ENCODE measurements at places on chromosomes 1 and 21.
A peak's percentile ranks its signal among the peaks of the same experiment; 100 is the strongest.

DNA sequence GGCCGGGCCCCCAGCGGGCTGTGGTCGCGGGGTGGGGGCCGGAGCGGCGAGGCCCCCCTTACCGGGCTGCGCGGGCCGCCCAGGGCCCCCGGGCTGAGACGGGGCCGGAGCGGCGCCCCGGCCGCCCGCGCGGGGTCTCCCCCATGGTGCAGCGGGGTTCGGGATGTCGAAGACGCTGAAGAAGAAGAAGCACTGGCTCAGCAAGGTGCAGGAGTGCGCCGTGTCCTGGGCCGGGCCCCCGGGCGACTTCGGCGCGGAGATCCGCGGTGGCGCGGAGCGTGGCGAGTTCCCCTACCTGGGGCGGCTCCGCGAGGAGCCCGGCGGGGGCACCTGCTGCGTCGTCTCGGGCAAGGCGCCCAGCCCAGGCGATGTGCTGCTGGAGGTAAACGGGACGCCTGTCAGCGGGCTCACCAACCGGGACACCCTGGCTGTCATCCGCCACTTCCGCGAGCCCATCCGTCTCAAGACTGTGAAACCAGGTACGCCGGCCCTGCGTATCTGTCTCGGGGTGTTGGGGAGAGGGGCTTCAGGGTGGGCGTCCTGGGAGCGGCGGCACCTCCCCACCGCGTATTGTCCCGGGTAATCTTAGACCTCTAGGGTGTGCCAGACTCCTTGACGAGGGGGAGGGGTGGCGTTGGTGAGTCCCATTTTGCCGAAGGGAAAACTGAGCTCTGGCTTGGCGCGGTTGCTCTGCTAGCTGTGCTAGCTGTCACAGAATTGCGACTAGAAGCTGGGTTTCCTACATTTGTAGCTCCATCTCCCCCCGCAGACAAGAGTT, 745 bp downstream of the MAGI3 start:
- peak; percentile 55 for DNase-seq

DNA sequence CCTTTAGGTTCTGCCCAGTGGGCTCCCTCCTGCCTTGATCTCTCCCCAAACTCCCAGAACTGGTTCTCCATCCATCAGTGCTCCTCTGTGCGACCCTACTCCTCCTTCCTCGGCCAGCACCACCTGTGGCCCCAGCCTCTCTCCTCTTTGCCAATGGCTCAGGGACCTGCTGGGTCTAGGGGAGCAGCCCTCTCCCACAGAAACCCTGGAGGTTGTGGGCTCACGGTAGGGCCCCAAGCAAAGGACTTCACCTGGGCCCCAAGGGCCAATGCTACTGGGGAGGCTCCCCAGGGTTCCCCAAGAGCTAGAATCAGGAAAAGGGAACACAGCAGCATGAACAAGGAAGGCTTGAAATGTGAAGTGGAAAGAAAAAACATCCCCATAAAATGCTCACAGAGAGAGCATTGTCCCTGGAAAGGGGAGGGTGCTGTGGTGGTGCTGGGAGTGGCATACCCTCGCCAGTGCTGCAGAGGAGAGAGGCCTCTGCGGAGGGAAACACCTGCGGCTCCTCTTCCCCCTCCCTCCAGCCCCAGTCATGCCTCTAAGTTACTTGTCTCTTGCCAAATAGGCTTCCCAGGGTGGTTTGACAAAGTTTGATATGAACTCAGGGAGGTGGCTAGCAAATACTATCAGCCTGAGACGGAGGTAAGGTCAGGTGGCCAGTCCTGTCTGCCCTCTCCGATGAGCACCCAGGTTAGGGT, 2.5 kb downstream of the TMEM63A start:
- no peak for DNase-seq

- DNase-seq = peak; percentile 47
These were observed 13.5 kb downstream of the FUCA1 start for GRCh38 chr1:23854568-23854967.

DNA sequence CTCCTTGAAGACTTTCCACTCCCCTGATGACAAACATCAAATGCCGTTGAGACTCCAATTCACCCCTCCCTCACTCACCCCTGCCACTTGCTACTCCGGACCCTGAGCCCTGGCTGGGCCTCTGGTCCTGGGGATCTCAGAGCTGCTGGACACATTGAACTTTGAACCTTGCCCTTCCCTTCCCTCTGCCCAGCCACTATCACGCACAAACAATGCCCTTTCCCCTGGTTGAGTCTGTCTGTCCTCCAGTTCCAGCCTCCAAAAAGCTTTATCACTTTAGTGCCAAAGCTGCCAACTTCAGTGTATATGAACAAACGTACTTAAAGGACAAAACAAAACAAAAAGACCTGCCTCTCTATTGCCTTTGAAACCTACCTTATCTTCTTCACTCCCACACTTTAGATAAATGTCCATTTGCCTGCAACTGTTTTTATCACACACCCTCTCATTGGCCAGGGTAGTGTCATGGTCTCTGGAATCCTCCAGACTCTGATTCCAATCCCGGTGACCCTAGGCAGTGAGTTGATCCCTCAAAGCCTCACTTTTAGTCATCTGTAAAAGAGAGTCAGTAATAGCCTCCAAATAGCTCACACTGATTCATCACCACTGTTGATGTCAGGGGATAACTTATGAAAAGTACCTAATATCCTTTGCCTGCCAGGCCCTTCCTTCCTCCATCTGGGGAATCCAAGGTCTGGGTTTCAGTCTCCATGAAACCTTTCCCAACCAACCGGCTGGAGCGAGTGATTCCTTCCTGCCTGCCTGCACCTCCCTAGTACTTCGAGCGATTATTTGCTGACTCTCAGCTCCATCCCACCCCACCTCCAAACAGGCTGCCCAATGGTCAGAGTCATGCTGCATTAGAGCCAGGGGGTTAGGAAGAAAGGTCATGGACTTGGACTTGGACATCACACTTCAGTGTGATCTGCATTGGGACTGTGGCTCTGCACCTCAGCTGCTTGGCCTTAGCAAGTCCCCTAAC, 15.9 kb upstream of the SPOCD1 start:
- peak; percentile 55 for DNase-seq

- DNase-seq = no peak
These were observed 11.8 kb downstream of the PSEN2 start for GRCh38 chr1:226882187-226882586.

DNA sequence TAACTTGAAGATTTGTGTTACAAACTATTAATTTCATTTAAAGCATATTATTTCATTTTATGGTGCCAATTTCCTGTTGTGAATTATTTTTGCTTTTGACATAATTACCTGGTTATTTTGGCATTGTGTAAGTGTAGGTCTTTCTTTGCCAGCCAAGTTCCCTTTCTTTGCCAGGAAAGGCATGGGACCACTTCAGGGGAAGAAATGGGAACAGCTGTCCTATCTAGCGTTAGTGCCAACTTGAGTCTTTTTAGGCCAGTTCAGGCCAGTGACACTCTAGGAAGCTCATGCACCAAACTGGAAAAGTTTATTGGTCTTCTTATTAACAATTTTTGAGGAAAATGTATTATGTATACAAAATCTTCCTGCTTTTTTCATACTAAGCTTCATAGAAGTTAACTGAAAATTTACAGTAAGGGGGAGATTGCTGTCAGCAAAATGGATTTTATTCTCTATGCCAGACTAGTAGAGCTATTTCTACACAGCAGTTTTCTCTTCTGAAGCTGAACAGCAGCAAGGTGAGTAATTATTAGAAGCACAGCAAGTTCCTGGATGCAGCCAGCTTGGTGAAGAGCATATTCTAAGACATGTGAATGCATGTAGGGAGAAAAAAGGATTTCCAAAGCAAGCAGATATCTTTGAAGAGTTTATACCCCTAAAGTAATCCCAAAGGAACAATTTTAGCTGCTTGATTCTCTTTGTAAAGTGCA, 914.6 kb upstream of the ADGRL4 start:
- DNase-seq = no peak

- no peak for DNase-seq
These were observed 8.9 kb upstream of the LHX8 start for GRCh38 chr1:75125161-75125726.

- DNase-seq = no peak
These were observed 188.2 kb upstream of the FGGY start for GRCh38 chr1:59108481-59109317.

GRCh38 chr1:148318123-148318903, 164.8 kb downstream of the PPIAL4G start:
- no peak for DNase-seq

- no peak for DNase-seq
These were observed 747 bp downstream of the ADAMTS1 start for GRCh38 chr21:26844258-26845065.

GRCh38 chr1:59947047-59947938, 20.7 kb upstream of the CYP2J2 start:
- DNase-seq = peak; percentile 55

GRCh38 chr1:246078126-246078887, 428.8 kb downstream of the SMYD3 start:
- DNase-seq = no peak

DNA sequence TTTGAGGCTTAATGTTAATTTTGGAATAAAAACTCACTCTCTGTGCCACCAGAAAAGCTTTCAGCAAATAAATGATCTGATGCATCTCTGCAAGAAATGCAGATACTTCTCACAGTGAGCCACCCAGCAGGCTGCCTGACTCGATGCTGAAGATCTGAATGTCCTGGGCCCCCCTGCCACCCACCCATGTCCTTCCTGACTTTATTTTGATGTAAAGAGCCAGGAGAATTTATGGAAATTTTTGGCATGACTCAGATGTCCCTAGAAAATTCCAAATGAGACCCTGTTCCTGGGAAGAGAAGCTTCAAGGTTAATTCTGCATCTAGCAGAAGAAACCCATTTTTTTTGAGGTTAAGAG, 62.8 kb upstream of the COA6 start:
- DNase-seq = no peak

- DNase-seq = no peak
These were observed 13.9 kb upstream of the RHOU start for GRCh38 chr1:228721407-228721806.

DNA sequence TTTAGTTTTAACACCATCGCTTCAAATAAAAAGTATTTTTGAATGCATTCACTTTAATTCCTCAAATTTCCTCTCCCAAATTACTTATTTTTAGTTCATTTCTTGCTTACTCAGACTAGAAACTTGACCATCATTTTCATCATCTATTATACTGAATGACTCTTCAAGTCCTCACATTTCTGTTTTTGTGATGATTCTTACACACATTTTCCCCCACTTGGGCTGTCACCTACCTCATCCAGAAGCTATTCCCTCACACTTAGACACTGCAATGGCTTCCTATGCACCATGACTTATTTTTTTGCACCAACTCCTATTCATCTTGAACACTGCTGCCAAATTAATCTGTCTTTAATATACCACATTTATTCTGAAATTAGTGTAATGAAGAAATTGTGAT, 239.6 kb upstream of the DUSP10 start:
- DNase-seq = no peak

GRCh38 chr1:150981805-150982712, at the start of gene ANXA9:
Gene ANXA9, plus strand, starts transcription at chr1:150982292. Its CDS starts 814 bp downstream, at chr1:150983106.
- DNase-seq = peak; percentile 31

- no peak for DNase-seq
These were observed 10.8 kb downstream of the FTCD start for GRCh38 chr21:46144464-46145070.

- no peak for DNase-seq
These were observed 23.7 kb downstream of the JAK1 start for GRCh38 chr1:64942675-64943074.

DNA sequence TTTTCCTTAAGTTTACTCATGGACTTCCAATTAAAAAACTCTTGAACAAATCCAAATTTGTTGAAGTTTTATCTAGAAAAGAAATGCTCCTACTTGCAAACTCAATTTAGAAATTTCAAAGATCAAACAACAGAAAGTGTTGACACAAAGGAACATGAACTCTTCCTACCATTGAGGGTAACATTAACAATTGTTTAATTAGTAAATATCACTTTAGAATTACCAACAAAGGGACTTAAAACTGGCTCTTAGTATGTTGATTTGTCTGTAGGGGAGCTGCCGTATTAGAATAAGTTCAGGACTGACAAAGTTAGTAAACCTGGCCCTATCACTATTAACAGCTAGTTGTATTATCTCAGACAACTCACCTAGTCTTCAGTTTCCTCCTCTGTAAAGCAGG, 57.9 kb downstream of the CCDC18 start:
- DNase-seq = no peak

- no peak for DNase-seq
These were observed 302.3 kb downstream of the BRINP3 start for GRCh38 chr1:190175320-190175719.

DNA sequence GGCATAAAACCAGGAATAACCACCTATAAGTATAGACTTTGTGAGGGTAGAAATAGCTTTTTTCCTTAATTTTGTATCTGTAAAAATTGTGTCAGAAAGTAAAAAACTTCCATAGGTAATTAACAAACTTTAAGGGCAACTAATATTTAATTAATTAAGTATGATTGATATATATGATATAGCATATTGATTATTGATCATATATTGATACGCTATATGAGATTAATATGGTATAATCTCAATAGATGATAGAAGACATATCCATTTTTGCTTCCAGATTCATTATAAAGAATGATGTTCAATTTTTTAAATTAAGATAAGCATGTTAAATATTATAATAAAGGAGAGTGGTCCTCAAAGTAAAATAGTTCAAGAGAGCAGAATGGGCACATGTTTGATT, 99.3 kb upstream of the VAV3 start:
- no peak for DNase-seq

GRCh38 chr1:213244664-213245091, 193.6 kb downstream of the RPS6KC1 start:
- DNase-seq = peak; percentile 11

GRCh38 chr1:147083919-147084272, 88.4 kb downstream of the PRKAB2 start:
- DNase-seq = no peak

GRCh38 chr1:205774198-205775014, 876 bp downstream of the RAB29 start:
- DNase-seq = no peak

GRCh38 chr1:179061360-179062282, 20.2 kb upstream of the TOR3A start:
- DNase-seq = peak; percentile 60

DNA sequence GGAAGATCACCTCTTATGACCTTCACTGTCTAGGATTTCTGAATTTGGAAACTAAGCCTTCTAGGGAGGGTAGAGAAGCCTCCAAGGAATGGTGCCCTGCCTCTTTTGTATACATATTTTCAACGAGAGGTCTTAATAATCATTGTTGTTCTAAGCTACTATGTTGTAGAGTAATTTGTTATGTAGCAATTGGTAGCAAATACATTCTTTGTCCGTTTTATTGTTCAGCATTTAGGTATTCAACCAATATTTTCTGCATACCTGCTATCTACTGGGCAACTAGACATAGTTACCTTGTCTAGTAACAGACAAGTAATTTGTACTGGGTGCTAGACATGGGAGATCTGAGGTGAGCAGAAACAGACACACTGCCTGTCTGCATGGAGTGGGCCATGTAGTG, 20.8 kb upstream of the NCF2 start:
- no peak for DNase-seq
